ENCODE measurements at places on chromosomes 1 and 21.

GRCh38 chr1:82788660-82789059 is 987.9 kb downstream of the ADGRL2 start:
- DNase-seq: no peak

DNA sequence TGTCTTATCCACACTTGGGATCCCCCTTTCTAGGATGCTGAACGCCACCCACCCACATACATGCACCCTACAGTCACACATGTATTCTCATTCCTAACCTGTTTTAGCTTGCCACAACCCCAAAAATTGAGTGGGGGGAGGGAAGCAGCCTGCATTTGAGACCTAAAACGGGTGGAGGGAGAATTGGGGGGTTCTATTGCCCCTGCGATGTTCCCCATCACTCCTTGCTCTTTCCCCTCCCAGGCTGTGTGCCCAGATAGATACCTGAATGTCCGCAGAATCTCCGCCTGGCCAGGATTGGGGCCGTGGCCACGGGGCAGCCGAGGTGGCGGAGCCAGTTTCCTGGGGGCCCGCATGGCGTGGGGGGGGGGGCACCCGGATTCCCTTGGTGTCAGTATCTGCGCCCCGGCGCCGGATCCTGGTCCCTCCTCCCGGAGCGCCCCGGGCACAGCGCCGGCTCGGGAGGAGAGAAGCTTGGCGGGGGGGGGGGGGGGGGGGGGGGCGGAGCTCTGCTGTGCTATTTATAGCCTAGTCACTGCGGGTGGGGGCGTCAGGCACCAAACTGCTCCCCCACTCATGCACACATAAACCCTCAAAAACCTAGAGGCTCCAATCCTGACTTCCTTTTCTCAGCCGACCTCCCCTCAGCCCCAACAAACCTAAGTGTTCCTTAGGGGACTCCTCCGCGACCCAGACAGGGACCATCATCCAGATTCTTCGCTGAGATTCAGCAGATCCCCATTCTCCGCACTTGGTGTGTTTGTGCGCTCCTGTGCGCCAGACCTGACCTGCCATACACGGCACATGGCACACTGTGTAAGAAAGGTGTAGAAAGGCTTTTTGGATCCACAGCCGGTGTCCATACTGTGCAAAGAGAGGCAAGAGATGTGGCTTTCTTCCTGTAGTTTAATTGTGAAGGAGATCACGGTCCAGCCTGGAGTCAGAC is 1.9 kb downstream of the ANKRD34A start:
- DNase-seq: peak; percentile 34

DNA sequence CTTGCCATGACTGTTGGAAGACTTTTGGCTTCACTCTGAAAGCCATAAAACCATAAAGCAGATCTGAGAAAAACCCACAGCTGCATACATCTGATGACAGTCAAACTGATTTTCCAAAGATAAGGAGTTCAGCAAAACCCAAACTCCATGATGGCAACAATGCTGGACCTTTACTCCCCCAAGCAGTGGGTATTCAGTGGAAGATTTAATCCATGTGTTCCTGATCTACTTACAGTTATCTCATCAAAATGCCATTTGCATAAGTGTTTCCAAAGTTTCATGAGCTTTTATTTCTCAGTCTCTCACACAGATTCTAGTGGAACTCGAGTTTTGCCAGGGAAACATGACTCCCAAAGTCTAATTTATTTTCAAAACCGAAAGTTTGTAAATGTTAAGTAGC is 184.9 kb downstream of the ZC3H11B start:
- DNase-seq: no peak

GRCh38 chr1:110433803-110434202 is 17.1 kb upstream of the PROK1 start:
- no peak for DNase-seq

DNA sequence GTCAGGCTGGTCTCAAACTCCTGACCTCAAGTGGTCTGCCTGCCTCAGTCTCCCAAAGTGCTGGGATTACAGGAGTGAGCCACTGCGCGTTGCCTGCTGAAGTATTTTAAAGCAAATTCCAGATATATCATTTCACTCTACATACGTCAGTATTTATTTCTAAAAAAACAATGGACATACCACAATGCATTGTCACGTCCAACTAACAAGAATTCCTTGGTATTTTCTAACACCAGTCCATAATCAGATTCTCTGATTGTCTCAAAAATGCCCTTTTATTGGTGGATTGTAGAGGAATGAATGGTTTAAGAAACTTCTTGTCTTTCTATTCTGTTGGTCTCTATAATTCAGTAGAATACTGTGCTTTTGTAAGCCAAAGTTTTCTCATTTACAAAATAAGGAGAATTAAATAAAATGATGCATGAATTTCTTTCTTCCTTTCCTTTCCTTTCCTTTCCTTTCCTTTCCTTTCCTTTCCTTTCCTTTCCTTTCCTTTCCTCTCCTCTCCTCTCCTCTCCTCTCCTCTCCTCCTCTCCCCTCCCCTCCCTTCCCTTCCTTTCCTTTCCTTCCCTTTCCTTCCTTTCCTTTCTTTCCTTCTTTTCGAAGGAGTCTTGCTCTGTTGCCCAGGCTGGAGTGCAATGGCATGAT is 55.8 kb downstream of the VPS13D start:
- DNase-seq: no peak

DNA sequence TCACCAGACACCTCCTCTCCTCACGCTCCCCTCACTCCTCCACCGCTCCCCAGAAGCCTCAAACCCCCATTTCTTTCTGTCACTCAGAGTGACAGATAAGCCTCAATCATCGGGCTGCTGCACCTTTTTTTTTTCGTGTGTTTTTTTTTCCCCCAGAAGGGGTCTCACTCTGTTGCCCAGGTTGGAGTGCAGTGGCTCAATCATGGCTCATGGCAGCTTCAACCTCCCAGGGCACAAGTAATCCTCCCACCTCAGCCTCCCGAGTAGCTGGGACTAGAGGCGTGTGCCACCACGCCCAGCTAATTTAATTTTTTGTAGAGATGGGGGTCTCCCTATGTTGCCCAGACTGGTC is 1.2 kb upstream of the TMPRSS2 start:
- no peak for DNase-seq

GRCh38 chr1:156675210-156676113 is 1.7 kb downstream of the NES start:
- DNase-seq: no peak

DNA sequence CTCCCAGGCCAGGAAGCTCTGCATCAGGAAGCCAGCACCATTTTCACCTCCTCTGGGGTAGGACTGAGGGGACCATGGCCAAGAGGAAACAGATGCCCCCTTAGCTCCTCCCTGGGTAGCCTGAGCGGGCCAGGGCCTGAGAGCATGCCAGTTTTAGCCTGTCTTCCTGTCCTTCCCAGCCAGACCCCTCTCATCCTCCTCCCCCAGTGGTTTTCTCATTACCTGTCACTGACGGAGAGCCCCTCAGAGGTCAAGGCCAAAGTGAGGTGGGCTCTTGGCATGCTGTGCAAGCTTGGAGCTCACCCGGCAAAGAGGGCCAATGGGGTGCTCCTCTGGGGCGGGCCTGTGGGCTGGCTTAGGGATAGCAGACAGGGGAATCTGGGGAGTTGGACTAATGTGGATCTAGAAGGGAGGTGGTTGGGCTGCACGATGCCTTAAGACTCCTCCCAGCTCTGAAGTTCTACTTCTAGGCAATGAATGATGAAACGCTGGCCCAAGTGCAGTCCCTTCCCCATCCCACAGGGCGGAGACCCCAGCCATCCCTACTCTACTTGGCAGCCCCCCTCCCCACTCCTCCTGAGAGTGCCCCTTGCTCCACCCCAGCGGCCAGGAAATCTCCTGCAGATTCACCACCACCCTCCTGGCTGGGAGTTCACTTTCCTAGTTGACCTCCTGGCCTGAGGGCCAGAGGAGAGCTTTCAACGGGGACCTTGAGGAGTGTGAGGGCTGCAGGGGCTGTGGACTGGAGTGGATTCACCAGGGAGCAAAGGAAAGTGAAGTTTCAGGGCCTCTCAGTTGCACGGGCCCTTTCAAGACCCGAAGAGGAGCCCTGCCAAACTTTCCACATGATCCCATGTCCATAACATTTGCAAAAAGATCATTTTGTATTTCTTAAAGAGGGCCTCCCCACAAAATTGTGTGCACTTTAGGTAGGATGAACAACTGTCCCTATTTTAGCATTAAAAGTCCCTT is 9.4 kb upstream of the LMNA start:
- no peak for DNase-seq

DNA sequence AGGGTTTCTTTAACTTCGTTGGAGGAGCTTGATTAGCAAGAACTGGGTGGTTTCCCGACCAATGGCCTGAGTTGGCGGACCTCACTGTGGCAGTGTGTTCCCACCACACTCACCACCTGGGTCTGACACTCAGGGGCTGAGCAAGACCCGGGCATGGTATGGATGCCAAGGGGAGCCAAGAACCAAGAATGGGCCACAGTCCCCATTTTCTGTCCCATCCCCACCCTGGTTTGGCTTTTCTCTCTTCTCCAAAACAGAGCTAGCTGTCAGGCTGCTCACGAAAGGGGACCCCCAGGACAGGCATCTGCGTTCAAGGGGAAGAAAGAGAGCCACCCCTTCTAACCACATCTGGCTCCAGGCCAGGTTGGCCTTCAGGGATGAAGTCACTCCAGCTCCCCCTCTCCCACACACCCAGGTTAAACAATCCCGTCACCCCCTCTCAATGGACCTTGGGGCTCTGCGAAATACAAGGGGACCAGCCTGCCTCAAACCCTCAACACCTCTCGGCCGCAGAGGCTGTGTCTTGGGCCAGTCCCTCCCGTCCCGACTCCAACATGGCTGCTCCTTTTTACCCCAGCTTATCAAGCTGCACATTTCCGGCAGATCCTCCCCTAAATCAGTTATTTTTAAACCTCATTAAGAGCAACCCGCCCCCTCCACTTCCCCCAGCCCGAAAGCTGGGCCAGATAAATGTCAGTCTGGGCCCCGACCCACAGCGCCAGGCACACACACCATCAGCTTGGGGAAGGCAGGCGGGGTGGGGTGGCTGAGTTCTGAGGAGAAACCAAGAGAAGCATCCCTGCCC is 3.4 kb downstream of the TAGLN2 start:
- DNase-seq: no peak

- no peak for DNase-seq
Observed at GRCh38 chr1:39130325-39130724, 74.2 kb upstream of the MACF1 start.

DNA sequence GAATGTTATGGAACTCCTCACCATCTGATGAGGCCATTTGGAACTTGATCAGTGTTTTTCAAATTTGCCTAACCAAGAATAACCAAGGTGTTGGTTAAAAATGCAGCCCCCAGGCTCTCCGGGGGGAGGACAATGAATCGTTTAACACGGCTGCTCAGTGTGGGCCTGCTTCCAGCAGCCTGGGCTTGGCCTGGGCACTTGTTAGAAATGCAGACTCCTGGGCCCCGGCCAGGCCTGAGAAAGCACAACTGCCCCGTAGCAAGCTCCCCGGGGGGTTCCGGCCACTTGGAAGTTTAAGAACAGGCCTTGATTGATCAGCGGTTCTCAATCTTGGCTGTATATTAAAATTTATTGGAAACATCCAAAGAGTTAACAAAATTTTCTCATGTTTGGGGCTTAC is 22.8 kb upstream of the C2CD2 start:
- DNase-seq: no peak

GRCh38 chr1:118257946-118258345 is 72.9 kb upstream of the SPAG17 start:
- DNase-seq: no peak

- peak; percentile 59 for DNase-seq
Observed at GRCh38 chr21:29195981-29196669, 65.7 kb downstream of the MAP3K7CL start.

DNA sequence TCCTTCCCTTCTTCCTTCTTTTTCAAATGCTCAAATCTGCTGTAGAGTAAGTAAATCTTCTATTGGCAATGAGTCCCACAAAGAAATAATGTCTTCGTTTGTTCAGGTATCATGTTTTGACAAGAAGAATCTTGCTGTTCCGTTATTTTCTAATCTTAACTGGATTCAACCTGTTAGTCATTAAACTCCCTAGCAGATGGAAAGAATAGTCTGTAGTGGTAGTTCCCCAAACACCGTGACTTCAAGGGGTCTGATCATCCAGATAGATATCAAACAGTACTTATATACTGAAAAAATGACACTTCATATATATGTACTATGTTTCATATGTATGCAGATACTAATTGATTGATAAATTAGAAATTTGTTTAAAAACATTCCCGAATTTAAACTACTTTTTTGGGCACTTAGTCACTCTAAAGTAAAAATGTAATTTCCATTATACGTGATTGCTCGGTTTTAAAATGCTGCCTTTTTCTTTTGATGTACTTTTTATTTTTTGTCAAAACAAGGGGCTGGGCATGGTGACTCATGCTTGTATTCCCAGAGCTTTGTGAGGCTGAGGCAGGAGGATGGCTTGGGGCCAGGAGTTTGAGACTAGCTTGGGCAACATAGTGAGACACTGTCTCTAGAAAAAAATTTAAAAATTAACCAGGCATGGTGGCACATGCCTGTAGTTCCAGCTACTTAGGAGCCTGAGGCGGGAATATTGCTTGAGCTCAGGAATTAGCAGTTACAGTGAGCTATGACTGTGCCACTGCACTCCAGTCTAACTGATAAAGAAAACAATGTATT is 335.7 kb upstream of the SNX7 start:
- no peak for DNase-seq

DNA sequence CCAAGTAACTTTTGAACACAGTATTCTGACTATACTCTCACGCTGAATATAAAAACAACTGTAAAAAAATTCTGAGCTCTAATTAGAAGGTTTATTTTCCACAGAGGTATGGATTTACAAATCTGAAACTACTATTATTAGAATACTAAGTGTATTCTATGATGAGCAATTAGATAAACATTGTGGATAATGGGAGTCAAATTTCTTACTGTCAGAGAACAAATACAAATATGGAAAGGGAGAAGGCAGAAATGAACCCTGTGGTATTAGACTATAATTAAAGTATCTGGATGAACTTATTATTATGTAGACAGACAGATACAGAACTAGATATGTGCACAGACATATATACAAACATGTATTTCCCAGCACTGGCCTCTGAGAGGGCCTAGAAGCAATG is 22.6 kb downstream of the ALDH9A1 start:
- DNase-seq: no peak

- DNase-seq: no peak
Observed at GRCh38 chr1:94658221-94658620, 116.7 kb upstream of the F3 start.

- DNase-seq: no peak
Observed at GRCh38 chr1:77276941-77277340, 4.9 kb upstream of the AK5 start.

DNA sequence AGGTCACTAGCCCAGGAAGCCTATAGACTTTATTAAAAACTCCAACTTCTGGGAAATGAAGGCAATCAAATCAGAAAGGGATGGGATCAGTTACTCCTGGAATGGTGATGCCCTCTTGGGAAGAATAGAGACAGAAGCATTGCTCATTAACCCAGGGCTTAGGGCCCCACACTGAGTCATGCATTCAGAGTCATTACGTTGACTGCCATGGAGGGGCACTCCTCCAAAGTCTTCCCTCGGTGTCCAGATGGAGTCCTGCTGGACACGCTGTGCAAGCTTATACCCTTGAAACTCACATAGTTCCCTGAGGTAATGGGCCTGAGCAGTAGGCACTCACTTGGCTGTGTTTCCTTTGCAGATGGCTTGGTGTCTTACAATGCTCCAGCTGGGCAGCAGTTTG is 35.2 kb upstream of the HSD17B7 start:
- DNase-seq: no peak

- DNase-seq: no peak
Observed at GRCh38 chr1:182135946-182136345, 74.4 kb upstream of the ZNF648 start.

GRCh38 chr21:42601656-42602055 is 51.8 kb upstream of the PDE9A start:
- DNase-seq: no peak
